Inflammatory macrophage treated with lipopolysaccharide for 4 hours (primary cell): ENCODE measurements at places on chromosomes 12 and 14.

DNA sequence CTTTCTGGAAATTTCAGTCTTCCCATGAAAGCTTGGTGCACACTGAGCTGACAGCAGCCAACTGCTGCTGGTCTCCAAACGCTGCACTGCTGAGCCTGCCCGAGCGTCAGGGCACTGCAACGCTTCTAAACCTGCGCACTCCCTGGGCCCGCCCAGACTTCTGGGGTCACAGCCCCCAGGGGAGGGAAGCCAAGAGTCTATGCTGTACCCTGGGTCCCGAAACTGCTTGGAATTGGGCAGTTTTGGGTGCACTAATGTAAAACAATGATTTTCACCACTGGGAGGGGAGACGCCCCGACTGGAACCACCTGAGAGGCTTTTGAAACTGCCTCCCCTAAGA is 32.0 kb downstream of the CCDC92 start:
- DNase-seq, result no peak

GRCh38 chr12:62301799-62302133 is 41.6 kb downstream of the USP15 start:
- DNase-seq, result no peak

DNA sequence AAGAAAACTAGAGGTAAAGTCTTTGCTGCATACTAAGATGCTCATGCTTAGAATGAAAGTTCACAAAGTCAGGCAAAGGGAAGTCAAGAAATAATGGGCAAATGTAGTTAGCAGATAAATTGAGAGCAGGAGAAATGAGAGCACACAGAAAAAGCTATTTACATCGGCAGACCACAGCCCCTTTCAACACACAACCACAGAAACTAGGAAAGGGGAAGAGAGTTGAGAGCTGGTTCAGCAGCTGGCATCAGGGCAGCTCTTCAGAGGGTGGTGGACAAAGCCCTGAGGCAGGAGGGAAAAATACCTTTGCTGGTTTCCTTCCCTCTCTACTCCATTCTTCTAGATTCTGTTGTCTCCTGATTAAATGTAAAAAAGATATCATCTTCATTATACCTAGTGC is 95.4 kb upstream of the ANO4 start:
- DNase-seq, result peak; percentile 55

- DNase-seq, result no peak
These were observed 34.9 kb downstream of the PRPF40B start for GRCh38 chr12:49658276-49658675.

DNA sequence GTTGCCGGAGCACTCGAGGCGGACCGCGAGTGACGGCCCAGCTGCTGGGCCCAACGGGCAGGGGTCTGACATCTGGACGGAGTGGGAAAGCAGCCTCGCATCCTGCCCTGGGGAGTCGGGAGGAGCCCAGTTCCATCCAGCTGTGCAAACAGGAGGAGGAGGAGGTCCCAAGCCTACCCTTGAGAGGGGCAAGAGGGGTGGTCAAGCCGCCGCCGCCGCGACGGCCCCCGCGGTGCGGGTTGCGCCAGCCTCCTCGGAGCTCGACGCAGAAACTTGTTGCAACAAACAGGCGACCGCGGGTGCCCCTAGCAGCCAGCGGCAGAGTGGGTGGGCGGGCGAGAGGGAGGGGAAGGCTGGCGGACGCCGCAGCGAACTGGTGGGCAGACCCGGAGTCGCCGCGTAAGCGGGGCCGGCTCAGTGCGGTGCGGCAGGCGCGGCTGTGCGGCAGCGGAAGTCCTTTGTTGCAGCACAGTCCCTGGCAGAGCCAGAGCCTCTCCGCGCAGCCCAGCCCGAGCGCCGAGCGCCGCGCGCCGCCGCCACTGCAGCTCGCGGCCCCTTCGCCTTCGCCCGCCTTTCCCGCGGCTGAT is at the start of gene ZBTB1:
Gene ZBTB1, plus strand, starts transcription at position 461 of the 587 bp plus-strand sequence. CDS start 16,735 bp downstream, outside the sequence.
- DNase-seq, result peak; percentile 94

- DNase-seq, result no peak
These were observed 300.1 kb downstream of the VRK1 start for GRCh38 chr14:97097296-97097695.

DNA sequence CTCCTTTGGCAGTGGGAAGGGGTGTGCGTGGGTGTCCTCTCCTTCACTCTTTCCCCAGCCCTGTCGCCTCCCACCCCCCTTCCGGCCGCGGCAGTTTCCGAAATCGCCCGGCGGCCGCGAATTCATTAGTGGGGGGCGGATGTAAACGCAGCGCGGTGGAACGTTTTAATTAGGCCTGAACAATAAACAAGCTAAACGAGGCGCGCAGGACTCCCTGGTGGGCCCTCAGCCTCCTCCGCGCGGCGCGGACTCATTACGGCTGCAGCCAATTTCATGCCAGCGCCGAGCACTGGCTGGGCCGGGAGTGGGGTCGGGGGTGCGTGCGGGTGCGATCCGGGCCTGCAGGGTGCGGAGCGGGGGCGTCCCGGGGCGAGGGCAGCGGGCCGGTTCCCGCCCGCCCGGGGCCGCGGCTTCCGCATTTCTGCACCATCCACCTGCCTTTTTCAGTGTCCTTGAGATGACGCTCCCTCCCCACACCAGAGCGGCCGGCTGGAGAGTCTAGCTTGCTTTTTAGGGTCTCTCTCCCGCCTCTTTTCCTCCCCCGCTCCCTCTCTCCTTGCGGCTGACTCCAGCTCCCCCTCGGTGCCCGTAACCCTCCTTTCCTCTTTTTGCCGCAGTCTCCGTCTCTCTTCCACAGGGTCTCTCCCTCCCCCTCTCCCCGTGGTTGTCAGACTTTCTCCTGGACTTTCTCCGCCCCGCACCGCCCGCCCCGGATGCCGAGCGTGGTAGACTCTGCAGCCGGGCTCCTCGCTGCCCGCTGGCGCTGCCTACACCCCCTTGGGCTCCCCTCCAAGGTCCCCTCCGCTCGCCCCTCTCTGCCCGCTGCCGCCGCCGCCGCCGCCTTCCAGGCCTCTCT is at the start of gene CISTR:
Gene CISTR, minus strand, starts transcription at position 644 of the 856 bp plus-strand sequence.
- DNase-seq, result peak; percentile 11

DNA sequence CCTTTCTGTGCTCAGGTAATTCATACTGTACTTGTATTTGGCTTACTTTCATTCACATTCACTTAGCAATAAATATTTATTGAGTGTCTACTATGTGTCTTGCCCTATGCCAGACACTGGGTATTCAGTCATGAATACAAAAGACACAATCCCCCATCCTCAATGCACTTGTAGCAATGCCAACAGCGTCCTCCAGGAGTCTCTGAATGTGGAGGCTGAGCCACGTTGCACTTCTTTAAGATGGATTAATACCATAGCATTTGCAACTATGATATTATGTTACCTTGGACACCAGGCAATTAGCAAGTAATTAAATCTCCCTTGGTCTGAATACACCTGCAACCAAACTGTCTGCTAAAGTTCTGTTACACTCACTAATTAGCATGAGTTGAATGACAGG is 58.8 kb downstream of the OTX2 start:
- no peak for DNase-seq

DNA sequence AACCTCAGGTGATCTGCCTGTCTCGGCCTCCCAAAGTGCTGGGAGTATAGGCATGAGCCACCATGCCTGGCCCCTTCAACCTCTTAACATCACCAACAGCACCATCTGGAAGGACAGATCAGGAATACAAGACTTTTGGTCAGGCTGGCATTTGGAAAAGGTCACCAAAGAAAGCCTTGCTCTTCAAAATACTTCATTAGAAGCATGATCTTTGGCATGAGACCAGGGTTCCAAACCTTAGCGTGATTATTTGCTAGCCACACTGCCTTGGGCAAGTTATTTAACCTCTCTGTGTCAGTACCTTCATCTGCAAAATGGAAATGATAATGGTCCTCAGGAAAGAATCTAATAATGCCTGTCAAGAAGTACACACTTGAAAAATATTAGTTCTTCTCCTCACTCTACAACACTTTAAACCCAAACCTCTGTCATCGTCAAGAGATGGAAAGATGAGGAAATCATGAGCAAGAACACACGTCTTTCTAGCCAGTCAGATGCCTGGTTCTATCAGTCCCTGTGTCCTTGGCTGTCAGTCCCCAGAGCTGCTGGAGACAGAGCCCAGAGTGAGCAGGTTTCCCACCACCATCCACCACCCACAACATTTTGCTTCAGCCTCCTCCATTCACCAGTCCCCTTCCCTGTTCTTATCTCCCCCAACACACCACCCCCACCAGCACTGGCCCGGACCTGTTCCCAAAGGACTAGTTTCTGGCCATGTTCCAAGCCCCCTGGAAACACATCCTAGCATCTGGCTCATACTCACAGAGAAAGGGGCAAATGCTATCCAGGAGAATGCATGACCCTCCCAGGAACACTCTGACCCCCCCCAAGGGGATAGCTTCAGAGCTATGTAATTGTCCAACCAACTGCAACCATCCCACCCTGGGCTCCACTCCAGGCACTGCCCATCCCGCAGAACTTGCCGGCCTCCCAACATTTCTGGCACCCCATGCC is 2.0 kb downstream of the ADCY6 start:
- DNase-seq, result no peak

- DNase-seq, result no peak
These were observed 135.1 kb downstream of the MON2 start for GRCh38 chr12:62601765-62602164.

GRCh38 chr14:52906141-52906601 is 44.7 kb downstream of the FERMT2 start:
- DNase-seq, result no peak
